NCI-H1694 treated with DMSO at 0.1 percent for 48 hours (cell line): ENCODE measurements at places on chromosomes 6 and 20.

DNA sequence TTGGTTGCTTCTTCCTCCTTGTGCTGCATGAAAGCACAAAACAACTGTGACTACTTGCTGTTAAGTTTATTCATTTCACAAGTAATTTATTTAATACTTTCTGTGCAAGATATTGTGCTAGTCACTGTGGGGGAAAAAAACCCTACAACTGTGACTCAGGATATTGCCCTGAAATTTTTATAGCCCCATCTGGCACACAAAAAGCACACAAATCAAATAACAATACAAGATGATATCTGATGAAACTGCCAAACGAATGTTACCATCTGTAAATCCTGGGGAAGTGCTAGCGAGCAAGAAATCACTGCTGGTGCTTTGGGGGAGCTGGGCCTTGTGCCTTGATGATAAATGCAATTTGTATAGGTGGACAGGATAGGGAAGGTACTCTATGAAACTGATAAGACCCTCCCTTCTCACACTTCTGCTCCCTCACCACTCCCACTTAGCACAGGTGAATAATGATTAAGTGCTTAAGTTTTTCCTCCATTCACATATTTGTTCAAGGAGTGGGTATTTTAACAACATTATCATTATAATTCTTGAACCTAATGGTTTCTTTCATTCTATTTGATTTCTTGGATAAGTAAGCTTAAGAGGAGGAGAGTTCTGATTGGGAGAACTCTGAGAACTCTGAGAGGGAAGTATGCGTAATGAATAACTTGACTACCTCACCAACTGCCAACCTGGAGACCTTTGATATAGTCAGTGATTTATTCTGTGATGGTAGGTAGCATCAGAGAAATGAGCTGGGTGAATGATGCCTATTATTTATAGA lies 115.3 kb downstream of the RTN4IP1 start:
- DNase-seq = peak; percentile 37

DNA sequence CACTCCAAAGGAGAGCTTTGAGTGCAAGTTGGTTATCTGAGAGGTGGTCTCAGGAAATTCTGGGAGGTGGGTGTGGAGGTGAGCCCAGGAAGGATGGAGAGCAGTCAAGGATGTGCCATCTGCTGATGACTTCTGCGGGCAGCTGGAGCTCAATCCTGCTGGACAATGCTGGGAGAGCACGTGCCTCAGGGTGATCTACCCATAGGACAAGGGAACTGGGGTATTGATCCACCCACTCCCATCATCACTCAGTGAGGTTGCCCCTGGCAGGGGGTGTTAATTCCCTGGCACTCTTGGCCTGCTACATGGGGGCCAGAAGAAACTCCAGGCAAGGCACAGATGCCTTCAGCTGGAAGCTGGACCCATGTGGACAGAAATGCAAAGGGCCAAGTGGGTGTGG lies 7.1 kb upstream of the ZBP1 start:
- no peak for DNase-seq

DNA sequence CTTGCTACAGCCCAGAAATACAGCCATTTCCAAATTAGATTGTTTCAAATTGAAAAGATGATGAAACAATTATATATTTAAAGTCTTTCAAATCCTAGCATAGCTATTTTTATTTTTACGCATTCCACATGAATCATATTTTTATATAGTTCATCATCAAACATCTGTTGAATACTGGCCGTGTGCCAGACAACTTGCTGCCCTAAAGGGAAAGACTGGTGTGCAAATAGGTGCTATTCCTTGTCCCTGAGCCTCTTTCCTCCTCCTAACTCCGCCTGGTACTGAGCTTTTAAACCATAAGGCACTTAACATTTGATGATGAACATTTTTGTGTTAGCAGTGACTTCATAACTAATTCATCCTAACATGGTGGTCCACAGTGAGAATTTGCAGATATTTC lies 18.7 kb upstream of the PLCG1 start:
- no peak for DNase-seq

GRCh38 chr6:158697811-158698210 lies 48.0 kb downstream of the SYTL3 start:
- no peak for DNase-seq

- DNase-seq = no peak
Measured at GRCh38 chr20:16437387-16437996, 135.8 kb downstream of the KIF16B start.

GRCh38 chr6:129032602-129033001 lies 149.7 kb downstream of the LAMA2 start:
- DNase-seq = no peak

DNA sequence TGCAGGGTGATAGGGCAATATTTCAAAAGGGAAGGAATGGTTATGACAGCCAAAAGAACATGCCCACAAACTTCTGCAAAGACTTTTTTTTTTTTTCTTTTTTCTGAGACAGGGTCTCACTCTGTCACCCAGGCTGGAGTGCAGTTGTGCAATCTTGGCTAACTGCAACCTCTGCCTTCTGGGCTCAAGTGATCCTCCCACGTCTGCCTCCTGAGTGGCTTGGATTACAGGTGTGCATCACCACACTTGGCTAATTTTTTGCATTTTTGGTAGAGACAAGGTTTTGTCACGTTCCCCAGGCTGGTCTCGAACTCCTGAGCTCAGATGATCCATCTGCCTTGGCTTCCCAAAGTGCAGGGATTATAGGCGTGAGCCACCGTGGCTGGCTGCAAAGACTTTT lies 117.6 kb upstream of the ADGRF1 start:
- no peak for DNase-seq

- DNase-seq = no peak
Measured at GRCh38 chr6:8420031-8420588, 15.2 kb downstream of the SLC35B3 start.

DNA sequence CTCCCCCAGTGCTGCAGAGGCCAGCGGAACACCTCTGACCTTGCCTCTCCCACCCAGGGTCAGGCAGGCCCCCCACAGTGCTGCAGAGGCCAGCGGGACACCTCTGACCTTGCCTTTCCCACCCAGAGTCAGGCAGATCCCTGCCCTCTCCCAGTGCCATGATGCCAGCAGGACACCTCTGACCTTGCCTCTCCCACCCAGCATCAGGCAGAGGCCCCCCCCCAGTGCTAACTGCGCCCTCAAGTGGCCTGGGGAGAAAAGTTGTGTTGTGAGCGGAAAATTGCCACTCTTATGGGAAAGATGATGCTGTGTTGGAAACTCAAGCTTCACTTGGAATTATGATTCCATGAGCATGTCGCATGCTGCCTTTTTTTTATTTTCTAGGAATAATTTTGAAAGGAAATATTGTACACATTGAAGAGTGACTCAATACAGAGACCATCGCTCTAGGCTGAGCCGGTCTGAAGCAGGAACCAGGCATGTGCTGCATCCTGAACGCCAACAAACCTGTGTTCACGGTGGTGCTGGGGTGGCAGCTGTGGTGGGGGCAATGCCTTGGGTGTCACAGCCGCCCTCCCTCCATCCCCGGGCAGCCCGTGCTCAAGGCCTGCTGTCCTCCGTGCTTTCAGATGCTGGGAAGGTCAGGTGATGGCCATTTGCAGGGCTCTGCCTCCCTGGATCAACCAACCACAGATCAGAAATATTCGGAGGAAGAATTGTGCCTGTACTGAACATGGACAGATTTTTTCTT lies 98.6 kb downstream of the CDH4 start:
- DNase-seq = no peak

DNA sequence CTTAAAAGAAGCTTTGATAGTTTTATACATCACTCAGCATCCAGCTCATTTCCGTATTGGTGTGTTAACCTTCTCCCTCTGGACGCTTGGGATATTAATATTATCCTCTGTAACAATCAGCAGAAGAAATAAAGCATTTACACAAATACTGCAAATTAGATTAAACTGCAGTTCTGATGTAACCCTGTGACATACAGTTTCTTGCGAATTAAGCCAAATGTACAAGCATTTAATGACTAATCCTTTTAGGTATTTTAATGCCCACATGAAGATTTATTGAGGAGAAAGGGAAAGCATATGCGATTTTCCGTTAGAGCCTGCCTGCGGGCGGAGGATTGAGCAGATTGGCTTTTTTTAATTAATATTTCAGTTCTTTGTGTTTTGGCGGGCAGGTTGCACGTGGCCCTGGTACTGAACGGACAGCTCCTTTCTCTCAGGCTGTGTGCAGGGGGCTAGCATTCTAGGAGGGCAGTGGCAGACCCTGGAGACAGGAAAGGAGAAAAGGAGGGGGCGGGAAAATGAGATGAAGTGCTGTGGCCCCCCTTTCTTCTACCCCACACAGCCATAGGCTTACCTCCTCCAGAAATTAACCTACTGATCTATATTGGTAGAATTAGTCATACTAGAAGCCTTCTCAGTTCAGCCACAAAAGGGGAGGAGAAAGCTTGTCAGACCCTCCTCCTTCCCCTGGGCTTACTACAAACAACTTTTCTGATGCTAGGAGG lies 14.1 kb upstream of the TFAP2D start:
- no peak for DNase-seq

GRCh38 chr6:8557014-8557748 lies 121.8 kb upstream of the SLC35B3 start:
- DNase-seq = no peak

GRCh38 chr6:37314487-37315156 lies 39.2 kb upstream of the RNF8 start:
- peak; percentile 61 for DNase-seq

DNA sequence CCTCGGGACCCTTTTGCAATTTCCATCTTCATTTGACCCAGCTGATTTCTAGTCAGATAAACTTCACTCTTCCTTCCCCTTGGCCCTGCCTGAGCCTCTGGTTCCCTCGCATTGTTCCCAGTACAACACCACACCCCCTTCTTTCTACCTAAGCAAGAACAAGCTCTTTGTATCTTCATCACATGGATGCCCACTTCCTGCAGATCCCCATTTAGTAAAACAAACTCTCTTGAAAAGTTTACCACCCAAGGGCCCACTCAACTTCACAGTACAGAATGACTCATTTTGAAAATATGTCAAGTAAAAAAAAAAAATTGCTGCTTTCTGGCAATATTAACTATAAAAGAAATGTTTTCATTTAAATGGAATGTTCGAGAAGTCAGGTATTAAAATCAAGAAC lies 5.2 kb downstream of the FAXC start:
- DNase-seq = no peak

- DNase-seq = no peak
Measured at GRCh38 chr20:10793766-10794165, 120.0 kb upstream of the JAG1 start.

DNA sequence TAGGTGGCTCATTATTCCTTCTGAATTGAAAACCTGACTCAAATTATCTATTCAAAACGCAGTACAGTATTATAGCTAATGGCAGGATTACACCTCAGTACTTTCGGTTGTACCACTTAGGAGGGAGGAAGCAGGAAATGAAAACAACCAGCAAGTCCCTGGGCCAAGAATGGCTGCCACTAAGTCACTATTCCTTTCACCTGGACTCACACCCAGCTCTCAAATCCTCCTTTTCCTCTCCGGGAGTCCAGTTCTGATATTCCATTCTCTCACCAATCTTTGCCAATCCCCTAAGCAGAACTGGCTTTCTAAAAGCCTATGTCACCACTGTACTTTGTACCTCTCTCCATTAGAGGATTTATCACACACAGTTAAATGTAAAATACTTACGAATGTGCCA lies 20.6 kb downstream of the TMEM242 start:
- DNase-seq = no peak

DNA sequence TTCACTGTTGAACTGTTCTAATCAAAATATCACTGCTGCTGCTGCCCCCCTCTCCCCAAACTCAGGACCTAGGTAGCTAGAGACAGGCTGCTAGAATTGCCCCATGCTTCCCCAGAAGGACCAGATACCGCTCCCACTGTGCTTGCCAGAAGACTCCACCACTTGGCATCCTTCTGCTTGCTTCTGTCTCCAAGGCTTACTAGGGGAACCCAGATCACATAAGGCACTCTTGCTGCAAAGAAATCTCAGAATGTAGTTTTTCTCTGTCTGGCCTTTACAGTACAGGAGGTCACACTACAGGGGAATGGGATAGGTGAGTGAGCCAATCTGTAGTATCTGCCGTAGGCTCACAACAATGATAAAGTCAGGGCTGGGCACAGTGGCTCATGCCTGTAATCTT lies 21.5 kb upstream of the SLC9A8 start:
- DNase-seq = no peak

DNA sequence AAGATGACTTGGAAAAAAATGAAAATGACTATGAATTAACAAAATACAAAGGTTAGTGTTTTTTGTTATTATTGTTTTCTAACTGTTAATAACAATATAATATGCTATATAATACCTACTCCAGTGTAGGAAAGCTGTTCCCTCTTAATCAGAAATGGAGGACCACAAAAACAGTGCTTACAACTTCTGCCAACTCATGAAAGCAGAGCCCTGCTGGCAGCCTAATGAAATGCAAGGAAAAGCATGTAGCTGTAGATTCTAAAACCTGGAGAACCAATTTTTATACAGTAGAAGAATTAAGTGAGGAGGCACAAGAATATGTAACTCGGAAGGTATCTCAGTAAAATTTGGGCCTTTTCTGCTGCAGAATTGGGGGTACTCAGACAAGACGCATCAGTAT lies 29.4 kb downstream of the PHIP start:
- no peak for DNase-seq

DNA sequence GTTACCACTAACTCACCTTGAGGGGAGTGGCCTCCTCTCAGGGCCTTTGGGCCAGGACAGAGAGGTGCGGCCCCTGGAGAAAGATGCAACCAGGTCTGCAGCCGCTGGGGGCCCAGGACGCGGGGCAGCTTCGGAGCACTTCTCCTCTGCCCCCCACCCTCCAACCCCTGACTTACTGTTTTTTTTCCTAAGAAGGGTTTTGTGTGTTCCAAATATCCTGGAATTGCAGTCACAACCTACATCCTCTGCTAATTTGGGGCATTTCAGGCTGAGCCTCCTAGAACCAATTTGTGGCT lies 1.7 kb downstream of the LINC00237 start:
- no peak for DNase-seq

DNA sequence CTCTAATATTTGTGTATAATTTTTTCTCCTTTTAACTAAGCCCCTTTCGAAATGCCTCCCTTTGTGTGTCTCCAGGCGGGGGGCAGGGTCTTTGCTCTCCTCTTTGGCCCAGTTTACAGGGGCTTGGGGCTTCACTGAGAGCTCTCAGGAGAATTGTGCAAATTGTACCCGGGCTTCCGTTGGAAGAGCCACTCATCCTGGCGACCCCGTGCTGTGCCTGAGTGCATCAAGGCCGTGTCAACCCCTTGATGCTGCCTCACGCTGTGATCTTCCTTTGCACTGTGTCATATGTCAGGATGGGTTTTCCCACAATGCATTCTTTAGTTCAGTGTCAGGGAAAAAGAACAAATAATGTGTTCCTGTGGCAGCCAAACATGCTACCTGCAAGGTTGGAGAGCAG lies 118.0 kb upstream of the POU3F2 start:
- DNase-seq = no peak

DNA sequence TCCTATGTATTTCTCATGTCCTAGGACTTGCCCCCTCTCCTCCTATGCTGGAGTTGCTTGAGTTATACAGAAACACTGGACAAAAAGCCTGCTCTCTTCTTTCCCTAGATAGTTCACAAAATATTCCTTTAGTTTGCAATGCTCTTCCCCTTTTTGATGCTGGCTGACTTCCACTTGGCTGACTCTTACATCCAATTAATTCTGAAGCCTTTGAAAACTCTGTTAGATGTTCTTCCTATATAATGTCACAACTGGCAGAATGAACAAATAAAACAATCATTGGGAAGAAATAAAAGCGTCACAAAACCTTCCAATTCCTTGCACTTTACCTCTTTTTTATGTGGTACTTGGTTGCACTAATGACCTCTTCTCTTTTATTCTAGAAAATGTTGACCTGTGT lies 253.8 kb upstream of the CITED2 start:
- no peak for DNase-seq

- DNase-seq = no peak
Measured at GRCh38 chr20:54067606-54068174, 2.7 kb downstream of the BCAS1 start.
